ENCODE measurements at places on chromosomes 1 and 21.
A peak's percentile ranks its signal among the peaks of the same experiment; 100 is the strongest.

GRCh38 chr1:181918880-181919525 is 142.5 kb downstream of the ZNF648 start:
- DNase-seq, result no peak

- DNase-seq, result no peak
Observed at GRCh38 chr1:33575324-33575879, 103.0 kb downstream of the ZSCAN20 start.

- no peak for DNase-seq
Observed at GRCh38 chr1:25924454-25924853, 18.2 kb upstream of the STMN1 start.

DNA sequence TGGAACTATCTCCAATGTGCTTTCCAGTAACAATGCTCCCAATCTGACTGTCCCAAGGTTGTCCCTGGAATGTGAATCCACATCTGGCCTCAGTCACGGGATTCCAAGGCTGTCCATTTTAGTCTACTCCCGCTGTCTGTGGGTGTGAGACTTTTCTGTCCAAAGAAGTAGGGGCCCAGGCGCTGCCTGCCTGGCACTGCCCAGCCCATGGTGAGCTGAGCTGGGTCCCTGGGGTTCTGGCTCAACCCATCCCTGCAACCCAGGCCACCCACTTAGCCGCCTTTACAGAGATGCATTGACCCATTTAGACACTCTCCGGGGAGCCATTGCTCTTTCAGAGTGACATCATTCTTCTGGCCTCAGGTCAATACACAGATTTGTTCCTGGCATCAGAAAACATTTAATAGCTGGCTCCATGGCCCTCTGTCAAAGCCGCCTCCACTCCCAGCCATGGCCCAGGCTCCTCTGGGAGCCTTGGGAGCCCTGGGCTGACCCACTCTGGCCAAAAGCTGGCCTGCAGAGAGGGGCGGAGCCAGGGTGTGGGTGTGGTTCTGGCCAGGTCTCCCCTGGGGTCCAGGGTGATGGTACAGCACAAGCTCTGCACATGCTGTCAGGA is 47.2 kb upstream of the PAX7 start:
- DNase-seq, result no peak

DNA sequence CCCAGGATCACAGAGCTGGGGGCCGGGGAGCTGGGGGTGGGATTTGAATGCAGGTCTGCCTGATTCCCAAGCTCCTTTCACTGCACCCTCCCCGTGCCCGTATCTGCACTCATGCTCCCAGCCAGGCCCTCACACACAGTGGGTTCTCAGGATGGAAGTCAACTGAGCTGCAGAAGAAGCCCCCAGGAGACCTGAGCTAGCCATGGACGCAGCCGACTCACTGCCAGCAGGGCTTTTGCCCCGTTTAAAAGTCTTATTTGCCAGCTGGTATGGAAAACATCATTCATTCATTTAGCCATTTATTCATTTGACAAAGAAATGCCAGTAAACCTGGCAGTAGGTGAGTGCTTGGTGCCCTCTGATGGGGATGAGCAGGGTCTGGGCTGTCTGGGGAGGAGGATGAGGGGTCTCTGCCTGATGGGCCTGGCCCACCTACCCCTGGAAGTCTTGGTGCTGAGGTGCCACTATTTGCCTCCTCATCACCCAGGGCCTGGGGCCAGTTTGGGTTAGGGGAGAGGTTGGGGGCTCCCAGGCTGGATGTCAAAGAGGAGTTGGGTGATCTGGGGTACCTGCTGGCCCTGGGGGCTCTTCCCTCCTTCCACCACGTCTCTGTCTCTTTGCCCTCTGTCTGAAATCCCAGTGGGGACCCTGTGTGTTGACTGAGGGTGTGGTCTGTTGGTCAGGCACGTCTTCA is 2.8 kb downstream of the TNFRSF1B start:
- DNase-seq, result no peak

DNA sequence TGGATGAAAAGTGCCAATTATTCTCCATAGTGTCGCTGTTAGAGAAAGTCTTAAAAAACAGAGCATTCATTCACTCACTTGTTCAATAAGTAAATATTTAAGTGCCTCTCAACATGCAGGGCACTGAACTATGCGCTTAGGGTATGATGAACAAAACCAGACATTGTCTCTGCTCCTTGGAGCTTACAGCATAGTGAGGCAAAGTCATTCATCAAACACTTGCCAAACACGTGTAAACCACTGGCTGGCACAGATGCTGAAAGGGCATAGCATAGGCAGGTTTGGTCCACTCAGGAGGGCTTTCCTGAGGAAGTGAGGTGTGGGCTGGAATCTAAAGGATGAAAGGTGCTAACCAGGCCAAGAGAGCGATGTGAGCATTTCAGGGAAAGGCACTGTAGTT is 27.6 kb upstream of the RD3 start:
- DNase-seq, result no peak

- no peak for DNase-seq
Observed at GRCh38 chr1:232292239-232292638, 337.7 kb downstream of the SIPA1L2 start.

GRCh38 chr1:84299536-84300170 is 1.9 kb upstream of the SAMD13 start:
- DNase-seq, result no peak

DNA sequence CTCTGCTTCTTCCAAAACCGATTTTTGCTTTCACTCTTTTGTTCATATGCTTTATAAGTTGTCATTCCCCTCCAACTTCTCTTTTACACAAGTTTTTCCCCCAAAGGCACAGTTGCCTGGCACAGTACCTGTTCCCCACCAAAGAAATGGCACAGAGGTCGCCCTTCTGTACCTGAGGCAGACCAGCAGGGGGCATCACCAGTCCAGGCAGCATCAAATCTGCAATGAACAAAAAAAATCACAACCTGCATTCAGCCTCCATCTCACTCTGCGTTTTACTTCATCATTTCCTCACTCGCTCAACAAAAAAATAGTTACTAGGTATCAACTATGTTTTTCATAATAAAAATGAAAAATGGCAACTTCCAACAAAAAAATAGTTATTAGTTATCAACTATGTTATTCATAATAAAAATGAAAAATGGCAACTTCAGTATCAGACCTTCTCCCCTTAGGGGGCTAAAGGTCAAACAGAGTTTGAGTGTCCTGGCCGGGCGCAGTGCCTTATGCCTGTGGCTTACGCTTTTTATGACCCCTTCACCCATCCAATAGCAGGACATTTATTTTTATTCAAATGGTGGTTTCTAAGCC is 4.1 kb downstream of the EIF2D start:
- no peak for DNase-seq

- no peak for DNase-seq
Observed at GRCh38 chr21:17414766-17415165, 98.1 kb upstream of the CXADR start.

- no peak for DNase-seq
Observed at GRCh38 chr1:175338387-175339135, 146.0 kb upstream of the KIAA0040 start.

- no peak for DNase-seq
Observed at GRCh38 chr1:178066296-178066907, 27.5 kb upstream of the RASAL2 start.

DNA sequence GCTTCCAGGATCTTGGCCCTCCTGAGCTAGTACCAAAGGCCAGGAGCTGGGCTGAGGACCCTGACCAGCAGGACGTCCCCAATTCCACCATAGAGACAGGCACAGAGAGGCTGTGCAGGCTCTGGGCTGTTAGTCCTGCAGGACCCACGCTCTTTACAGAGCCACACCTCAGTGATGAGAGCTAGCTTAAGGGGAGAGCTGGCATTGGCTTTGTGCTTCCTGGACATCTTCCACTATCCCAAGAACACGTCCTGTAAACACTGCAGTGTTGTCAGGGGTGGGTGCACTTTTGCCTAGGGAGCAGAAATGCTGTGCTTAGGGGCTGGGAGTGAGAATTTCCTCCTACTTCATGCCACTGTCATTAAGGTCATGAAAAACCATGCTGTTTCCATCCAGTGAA is 91.7 kb upstream of the EDN2 start:
- DNase-seq, result no peak

GRCh38 chr1:100415498-100415778 is 63.1 kb downstream of the CDC14A start:
- peak; percentile 8 for DNase-seq

- no peak for DNase-seq
Observed at GRCh38 chr1:157992833-157993146, 655 bp upstream of the KIRREL1 start.

DNA sequence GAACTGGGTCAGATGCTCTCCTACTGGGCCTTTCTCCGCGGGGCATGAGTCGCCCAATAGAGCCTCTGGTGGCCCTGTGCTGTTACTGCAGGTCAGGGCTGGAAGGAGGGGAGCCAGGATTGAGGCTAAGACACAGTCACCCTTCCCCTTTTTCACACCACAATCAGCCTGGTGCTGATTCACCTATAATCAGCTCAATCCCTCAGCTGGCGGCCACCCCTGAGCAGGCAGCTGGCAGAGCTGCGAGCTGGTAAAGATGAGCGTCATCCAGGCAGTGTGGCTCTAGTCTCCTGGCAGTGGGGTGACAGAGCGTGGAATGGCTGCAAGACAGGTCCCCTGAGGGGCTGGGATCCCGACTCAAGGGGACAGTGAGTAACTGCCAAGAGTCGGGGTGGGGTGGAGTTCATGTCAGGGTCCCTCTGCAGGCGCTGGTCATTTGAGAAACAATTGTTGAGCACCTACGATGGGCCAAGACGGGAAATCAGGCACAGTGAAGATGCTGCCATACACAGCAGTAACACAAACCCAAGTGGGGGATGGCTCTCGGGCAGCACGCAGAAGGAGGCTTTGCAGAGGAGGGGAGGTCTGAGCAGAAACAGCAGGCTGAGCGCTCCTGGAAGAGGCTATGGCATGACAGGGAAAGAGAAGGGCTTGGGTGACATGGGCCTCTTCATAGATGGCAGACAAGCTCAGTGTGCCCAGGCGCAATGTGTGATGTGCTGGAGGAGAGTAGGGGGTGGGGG is 21.8 kb downstream of the ATF3 start:
- peak; percentile 62 for DNase-seq

Data from RWPE1 (cell line).